ENCODE measurements at places on chromosomes 1 and 21.

DNA sequence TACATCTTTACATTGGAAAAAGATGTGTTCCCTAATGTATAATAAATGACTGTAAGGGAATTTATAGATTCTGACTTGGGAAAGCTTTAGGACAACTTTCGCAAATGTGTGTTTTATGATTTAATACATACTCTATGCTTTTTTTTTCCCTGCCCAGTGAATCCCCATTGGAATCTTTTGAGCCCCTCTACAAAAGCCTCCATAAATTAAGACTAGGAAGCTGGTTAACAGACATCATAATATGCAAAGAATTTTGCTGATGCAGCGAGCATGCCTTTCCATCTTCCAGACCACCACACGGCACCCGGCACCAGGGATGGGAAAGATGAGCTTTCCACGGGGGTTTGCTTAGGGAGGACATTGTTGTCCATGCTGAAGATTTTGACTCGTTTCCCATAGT is 156.1 kb upstream of the IVNS1ABP start:
- no peaks in the 10 kb centered on the region for H3K36me3 ChIP-seq
- H3K4me3 ChIP-seq: no peak overlapping the region
- H3K27ac ChIP-seq: no peak overlapping the region
- no peaks in the 10 kb centered on the region for H3K27me3 ChIP-seq
- no peaks in the 10 kb centered on the region for H3K4me1 ChIP-seq

DNA sequence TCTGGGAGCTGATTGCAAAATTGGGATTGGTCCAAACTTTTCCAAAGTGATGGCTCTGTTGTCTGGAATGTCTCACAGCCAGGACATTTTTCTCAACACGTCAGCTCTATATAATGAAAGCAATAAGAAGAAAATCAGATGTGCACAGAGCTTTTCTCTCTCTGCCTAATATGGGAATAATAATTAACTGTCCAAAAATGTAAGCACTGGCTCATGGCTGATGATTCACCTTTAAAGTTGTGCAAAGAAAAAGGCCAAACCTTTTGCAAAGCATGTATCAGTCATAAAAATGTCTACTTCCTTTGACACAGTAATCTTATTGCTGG is 30.4 kb downstream of the ZNF281 start:
- no peak for DNase-seq
- no peak overlapping the region for H3K4me3 ChIP-seq
- no peak overlapping the region for H3K27ac ChIP-seq
- H3K36me3 ChIP-seq: no peaks in the 10 kb centered on the region
- no peaks in the 10 kb centered on the region for H3K27me3 ChIP-seq
- H3K4me1 ChIP-seq: peaks cover 11% of the 10 kb centered on the region

GRCh38 chr1:52602856-52603600 is 857 bp downstream of the GPX7 start:
- H3K27me3 ChIP-seq: no peaks in the 10 kb centered on the region
- peak overlapping the region; percentile 84 for H3K27ac ChIP-seq
- H3K4me1 ChIP-seq: peaks cover 44% of the 10 kb centered on the region
- H3K36me3 ChIP-seq: peaks cover 14% of the 10 kb centered on the region
- H3K4me3 ChIP-seq: peak overlapping the region; percentile 90

DNA sequence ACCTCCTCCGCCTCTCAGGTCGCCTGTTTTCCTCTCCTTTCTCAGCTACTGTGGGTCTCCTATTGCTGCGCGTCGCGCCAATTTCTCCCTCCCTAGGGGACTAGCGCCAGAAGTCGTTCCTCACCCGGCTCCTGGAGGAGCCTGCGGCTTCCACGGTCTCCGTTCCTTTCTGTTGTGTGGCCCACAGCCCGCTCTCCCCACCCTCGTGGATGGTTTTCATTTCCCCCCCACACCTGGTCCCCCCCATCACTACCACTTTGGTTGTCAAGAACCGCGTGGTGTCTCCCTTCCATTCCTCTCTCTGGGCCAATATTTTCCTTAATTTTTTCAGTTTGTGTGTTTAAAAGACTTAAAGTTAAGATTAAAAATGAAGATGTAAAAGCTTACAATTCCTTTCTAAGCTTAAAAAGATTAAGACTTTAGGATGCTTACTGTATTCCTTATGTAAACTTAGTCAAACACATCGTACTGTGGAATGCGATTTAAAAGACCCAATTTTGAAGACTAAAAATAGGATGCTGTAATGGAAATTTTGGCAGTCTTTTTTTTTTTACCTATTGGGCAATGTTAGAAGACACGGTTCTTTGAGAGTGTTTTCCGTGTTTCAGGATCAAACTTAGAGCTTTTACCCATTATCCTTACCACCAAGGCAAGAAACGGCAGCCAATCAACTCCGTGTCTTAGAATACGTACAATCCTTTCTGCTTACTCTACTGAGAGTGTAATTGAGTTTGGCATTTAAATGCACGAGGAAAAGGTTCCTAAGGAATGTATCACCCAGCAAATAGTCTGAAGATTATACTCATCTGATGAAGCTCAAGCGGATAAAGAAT is 773 bp downstream of the CNST start:
- DNase-seq: no peak
- peak overlapping the region; percentile 99 for H3K4me3 ChIP-seq
- H3K27ac ChIP-seq: peak overlapping the region; percentile 93
- peaks cover 25% of the 10 kb centered on the region for H3K4me1 ChIP-seq
- no peaks in the 10 kb centered on the region for H3K27me3 ChIP-seq
- H3K36me3 ChIP-seq: no peaks in the 10 kb centered on the region

DNA sequence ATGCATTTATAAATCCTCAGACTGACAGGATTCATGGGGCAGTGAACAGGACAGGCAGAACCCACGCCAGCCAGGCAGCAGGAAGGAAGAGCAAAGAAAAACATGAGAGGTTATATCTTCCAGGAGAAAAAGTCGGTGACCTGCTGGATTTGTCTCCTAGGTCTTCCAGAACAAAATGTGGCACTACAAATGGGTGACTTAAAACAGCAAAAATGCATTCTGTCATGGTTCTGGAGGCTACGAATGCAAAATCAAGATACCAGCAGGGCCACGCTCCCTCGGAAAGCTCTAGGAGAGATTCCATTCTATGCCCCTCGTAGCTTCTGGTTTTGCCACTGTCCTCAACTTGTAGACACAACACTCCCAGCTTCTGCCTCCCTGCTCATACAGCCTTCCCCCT is 63.4 kb downstream of the PSMG1 start:
- peaks cover 8% of the 10 kb centered on the region for H3K27me3 ChIP-seq
- no peak for DNase-seq
- no peaks in the 10 kb centered on the region for H3K4me1 ChIP-seq
- H3K27ac ChIP-seq: no peak overlapping the region

DNA sequence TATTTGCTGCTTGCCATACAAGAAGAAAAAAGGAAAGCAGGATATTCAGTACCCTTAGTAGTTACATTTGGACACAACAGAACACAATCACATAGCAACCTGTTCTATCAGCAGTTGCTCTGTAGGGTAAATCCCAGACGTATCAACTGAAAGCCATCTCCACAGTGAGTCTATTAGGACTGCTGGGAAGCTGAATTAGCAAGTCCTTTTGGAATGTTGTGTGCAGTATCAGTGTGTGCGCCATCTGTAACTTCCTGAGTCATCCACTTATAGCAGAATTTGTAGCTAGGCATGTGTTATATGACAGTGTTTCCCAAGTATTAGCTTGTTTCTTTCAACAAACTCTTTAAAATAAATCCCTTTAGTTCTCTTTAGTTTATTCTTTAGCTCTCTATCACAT is 21.3 kb downstream of the CCDC30 start:
- peaks cover 22% of the 10 kb centered on the region for H3K36me3 ChIP-seq
- no peaks in the 10 kb centered on the region for H3K27me3 ChIP-seq
- H3K27ac ChIP-seq: no peak overlapping the region
- no peak for DNase-seq
- H3K4me3 ChIP-seq: no peak overlapping the region

GRCh38 chr1:174726167-174726879 is 273.4 kb upstream of the CACYBP start:
- H3K4me1 ChIP-seq: no peaks in the 10 kb centered on the region
- H3K27ac ChIP-seq: no peak overlapping the region
- H3K36me3 ChIP-seq: peaks cover 5% of the 10 kb centered on the region
- no peaks in the 10 kb centered on the region for H3K27me3 ChIP-seq
- no peak for DNase-seq
- no peak overlapping the region for H3K4me3 ChIP-seq

DNA sequence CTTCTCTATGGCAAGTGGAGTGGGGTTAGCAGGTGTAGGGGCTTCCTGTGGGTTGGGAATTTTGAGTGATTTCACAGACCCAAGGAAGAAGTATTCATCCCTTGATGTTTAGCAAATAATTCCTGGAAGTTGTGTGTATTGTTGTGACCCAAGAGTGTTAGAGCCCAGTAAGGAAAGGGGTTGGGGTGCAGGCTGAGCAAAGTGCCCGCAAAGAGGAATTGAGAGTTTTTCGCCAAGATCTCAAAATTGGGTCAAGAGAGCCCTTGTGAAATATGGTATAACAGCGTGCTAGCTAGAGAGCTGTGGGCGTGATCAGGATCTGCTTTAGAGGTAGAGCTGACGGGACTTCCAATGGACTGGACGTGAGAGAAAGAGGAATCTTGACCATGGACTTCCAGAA is 73.0 kb upstream of the LAPTM5 start:
- peaks cover 20% of the 10 kb centered on the region for H3K27me3 ChIP-seq
- no peak overlapping the region for H3K27ac ChIP-seq
- H3K4me1 ChIP-seq: no peaks in the 10 kb centered on the region
- no peak overlapping the region for H3K4me3 ChIP-seq
- DNase-seq: no peak

GRCh38 chr1:107620753-107621152 is 344.2 kb downstream of the VAV3 start:
- H3K27me3 ChIP-seq: no peaks in the 10 kb centered on the region
- peaks cover 20% of the 10 kb centered on the region for H3K4me1 ChIP-seq
- peaks cover 44% of the 10 kb centered on the region for H3K36me3 ChIP-seq
- no peak overlapping the region for H3K4me3 ChIP-seq
- H3K27ac ChIP-seq: no peak overlapping the region
- no peak for DNase-seq
